Kidney (tissue), 22 donors: ENCODE measurements at places on chromosomes 7 and 10.

- DNase-seq, result no peak
Measured at GRCh38 chr10:129659508-129660268, 192.6 kb downstream of the MGMT start.

DNA sequence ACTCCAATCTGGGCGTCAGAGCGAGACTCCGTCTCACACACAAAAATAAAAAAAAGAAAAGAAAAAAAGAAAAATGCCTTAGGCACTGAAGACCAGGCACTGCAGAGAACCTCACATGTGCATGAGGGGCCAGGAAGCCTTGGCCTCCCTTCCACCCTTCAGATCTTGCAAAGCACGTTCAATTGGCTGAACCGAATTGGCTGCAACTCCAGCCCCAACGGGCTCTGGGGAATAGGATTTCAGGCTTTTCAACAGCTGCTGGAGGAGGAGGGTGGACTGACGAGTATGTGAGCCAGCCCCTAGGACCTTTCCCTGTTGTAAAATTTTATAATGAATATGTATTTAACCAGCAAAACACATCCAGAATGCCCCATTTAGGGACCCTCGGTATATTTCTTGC lies 16.7 kb downstream of the TMEM120A start:
- no peak for DNase-seq

GRCh38 chr10:64071218-64071617 lies 550.0 kb downstream of the REEP3 start:
- DNase-seq, result no peak

DNA sequence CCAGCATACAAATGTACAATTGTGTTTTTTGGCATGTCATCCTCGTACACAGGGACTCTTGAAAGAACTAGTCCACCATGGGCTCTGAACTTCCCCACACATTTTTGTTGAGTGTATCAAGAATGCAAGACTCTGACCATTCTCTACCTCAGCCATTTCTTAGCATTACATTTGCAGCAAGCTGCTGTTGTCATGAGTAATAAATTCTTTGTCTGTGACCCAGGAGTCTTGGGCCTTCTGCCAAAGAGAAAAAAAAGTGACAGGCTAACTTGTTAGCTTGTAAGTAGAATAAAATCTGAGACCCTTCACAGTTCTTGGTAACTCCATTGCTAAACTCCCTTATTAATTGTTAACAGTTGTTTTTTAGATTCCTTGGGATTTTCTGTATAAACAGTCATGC lies 542.3 kb upstream of the MBL2 start:
- peak; percentile 95 for DNase-seq

DNA sequence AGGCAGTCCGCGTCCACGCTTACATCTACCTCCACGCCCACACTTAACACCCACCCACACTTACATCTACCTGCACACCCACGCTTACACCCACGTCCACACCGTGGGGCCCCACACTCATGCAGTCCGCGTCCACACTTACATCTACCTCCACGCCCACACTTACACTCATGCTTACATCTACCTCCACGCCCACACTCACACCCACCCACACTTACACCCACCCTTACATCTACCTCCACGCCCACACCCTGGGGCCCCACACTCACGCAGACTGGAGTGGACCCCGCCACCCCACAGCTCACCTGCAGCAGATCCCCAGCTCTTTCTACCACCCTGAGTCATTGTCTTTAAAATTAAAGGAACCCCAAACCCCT lies 32.4 kb upstream of the PWWP2B start:
- no peak for DNase-seq

DNA sequence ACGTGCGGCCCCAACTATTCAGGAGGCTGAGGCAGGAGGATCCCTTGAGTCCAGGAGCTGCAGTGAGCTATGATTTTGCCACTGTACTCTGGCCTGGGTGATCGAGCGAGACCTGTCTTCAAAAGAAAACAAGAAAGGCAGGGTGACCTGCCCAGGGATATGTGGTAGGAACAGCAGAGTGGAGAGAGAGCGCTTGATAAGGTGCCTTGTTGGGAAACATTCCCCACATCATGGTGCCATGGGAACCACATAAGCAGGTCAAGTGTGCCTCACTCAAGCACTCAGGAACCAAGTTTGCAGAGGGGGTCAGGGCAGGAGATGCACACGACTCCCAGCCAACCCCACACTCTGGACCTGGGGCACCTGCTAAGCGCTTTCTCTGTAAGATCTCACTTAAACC lies 37.3 kb downstream of the PVRIG start:
- DNase-seq, result no peak

GRCh38 chr7:7596176-7596575 lies 29.5 kb downstream of the MIOS start:
- DNase-seq, result no peak

GRCh38 chr10:93334901-93335327 lies 147.2 kb downstream of the MYOF start:
- no peak for DNase-seq

DNA sequence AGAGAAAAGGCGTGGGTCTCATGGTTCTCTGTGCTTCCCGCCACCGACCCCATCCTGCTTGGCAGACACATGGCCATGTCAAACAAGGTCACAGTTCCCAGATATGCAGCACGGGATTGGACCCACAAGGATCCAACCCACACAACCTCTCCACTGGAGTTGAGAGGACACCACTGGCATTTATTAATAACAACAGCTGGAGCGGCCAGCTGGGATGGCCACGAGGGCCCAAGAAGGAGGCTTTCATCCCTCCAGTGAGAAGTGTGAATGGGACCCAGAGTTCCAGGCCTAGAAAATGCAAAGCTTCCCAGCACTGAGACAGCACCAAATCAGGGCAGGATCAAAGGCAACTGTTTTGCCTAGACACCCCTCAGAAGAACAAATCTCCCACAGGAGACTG lies 31.5 kb downstream of the FGFR2 start:
- no peak for DNase-seq

- peak; percentile 71 for DNase-seq
Measured at GRCh38 chr10:79449181-79450146, 4.0 kb upstream of the ZCCHC24 start.

- DNase-seq, result no peak
Measured at GRCh38 chr10:43703286-43703685, 54.6 kb upstream of the ZNF32 start.

GRCh38 chr7:158428837-158429753 lies 158.5 kb downstream of the PTPRN2 start:
- DNase-seq, result peak; percentile 52

- no peak for DNase-seq
Measured at GRCh38 chr10:49509771-49510303, 29.1 kb downstream of the ERCC6 start.

DNA sequence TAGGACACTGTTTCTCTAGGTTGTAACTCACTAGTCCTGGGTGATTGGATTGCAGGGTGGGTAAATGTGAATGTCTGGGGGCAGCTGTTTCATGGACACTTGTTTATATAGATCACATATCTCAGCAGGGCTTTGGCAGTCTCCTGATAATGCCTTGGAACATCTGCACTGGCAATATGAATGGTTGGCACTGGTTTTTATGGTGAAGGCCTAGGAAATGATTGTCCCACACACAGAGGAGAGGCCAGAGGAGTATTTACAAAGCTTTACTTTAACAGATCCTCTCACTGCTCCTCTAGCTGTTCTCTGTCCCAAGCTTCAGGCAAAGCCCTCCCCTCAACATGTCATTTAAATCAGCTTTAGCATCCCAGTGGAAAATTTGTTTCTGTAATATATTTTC lies 171.3 kb upstream of the STEAP4 start:
- no peak for DNase-seq

DNA sequence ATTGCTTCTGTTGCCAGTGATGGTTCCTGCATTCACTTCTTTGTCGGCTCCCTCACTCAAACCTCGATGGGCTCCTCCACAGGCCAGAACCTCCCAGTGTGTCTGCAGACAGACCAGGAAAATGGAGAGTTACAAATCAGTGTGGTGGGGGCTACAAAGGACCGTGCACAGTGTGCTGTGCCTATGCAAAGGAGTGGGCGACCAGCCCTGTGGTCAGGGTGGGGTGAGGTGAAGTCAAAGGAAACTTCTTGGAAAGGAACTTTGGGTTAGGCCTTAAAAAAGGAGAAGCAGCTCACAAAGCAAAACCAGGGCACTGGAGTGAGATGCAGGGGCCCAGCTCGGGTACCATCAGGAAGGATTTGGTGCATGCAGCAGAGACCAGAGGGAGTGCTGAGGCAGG lies 304.3 kb upstream of the ZMIZ1 start:
- DNase-seq, result no peak

- DNase-seq, result no peak
Measured at GRCh38 chr10:93447970-93448369, 34.2 kb downstream of the MYOF start.

DNA sequence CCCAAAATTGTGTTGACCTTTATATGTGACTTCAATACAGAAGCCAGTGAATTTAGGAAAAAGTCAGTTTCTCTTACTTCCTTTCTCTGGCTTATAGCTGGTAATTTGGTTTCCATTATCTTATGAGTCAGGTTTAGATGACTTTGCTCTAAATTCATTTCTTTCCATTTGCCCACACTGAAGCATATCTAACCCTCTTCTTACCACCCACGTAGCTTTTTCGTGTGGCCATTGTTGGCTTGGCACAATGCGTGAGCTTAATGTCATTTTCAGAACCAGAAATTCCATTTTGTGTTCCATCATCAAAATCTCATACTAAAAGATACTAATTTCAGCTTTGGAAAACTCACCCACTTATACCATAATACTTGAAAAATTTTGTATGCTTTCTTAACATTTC lies 271.2 kb downstream of the INHBA start:
- DNase-seq, result no peak

- DNase-seq, result peak; percentile 66
Measured at GRCh38 chr10:31774299-31774900, 154.2 kb downstream of the ARHGAP12 start.

- no peak for DNase-seq
Measured at GRCh38 chr10:10045765-10046028, 972.0 kb upstream of the CELF2 start.

GRCh38 chr10:74683621-74684364 lies 142.6 kb upstream of the KAT6B start:
- no peak for DNase-seq

DNA sequence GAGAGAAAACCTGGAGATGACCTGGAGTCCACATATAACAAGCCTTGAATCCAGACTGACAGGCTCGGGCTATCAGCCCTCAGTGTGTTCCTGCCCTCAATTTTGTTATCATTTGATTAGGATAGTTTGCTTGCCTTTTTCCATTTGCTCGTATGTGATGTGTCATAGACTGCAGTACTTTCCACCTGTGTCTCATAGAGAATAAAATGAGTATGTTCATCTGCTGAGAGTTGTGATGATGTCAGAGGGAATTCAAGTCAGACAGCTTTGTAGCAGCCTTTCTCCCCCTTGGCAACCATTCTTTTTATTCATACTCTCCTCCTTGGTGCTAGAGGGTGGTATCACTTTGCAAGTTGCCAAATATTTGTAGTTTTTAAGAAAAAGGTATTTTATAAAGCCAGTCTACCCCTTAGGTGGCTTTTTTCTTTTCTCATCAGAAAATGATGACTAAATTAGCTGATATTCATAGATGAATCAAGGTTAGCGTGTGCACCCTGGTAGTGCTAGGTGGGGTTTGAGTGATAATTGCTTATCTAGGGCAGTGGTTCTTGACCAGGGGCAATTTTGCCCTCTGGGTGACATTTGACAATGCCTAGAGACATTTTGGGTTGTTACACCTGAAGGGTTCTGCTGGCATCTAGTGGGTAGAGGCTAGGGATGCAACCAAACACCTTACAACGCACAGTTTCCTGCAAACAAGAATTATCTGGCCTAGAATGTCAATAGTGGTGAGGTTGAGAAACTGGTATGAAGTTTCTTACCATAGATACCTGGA lies 5.4 kb downstream of the SGPL1 start:
- no peak for DNase-seq

GRCh38 chr10:96610817-96611216 lies 24.0 kb upstream of the TM9SF3 start:
- no peak for DNase-seq

GRCh38 chr10:112491144-112491543 lies 44.1 kb downstream of the VTI1A start:
- no peak for DNase-seq

GRCh38 chr7:43491123-43491522 lies 91.8 kb upstream of the STK17A start:
- DNase-seq, result no peak

GRCh38 chr7:147235645-147236382 lies 1119.2 kb downstream of the CNTNAP2 start:
- DNase-seq, result no peak
